Stimulated activated CD4-positive, alpha-beta T cell treated with anti-CD3 and anti-CD28 coated beads, Interleukin-12 subunit alpha, Interleukin-12 subunit beta, amount 100 ng/mL, for 24 hours (primary cell): ENCODE measurements at places on chromosomes 6 and 20.

- peak; percentile 41 for DNase-seq
Measured at GRCh38 chr6:41278699-41279405, 7.6 kb downstream of the TREM1 start.

- no peak for DNase-seq
Measured at GRCh38 chr6:5677219-5678000, 329.3 kb downstream of the NRN1 start.

DNA sequence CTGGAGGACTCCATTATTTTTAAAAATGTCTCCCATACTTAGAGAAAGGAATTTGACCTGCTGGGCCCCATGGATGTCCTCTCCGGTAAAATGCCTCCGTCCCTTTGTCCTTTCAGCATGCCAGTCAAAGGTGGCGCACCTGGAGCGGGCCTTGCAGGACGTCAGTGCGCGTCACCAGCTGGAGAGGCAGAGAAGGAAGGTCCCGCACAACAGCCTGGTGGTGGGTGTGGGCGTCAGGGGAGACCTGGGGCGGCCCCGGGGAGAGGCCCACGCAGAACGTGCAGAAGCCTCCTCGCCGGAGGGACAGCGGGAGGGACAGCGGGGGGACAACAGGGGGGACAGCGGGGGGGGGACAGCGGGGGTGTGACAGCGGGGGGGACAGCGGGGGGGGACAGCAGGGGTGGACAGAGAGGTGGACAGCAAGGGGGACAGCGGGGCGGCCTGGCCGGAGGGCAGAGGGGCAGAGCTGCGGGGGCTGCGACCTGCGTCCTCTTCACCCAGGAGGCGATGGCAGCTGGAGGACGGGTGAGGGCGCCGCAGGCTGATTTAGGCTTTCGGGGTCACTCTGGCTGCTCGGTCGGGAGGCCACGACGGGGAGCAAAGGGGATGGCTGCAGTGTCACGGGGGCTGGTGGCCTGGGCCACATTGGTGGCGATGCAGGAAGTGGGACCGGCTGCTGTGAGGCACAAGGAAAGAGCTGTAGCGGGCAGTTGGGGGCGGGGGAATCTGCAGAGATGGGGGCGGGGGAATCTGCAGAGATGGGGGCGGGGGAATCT lies 859 bp upstream of the KIF25 start:
- no peak for DNase-seq

DNA sequence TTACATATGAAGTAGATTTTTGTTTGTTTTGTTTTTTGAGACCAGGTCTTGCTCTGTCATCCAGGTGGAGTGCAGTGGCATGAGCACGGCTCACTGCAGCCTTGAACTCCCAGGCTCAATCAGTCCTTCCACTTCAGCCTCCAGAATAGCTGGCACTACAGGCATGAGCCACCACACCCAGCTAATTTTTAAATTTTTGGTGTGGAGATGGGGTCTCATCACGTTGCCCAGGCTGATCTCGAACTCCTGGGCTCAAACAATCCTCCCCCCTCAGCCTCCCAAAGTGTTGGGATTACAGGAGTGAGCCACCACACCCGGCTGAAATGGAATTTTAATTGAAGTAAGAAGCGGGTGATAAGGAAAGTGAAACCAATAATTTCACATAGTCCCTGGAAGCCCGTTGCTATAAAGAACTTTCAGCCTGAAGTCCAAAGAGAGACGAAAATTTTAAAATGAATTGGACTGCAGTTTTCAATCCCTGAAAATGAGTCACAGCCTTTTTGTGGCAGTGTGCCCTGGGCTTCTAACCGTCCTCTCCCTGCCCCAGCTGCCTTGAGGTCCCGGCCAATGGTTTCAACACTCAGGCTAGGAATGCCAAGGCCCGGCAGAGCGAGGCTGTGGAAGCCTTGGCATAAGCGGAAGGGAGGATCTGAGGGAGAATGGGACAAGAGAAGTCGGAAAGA lies 757 bp downstream of the RAET1E start:
- DNase-seq = no peak

- DNase-seq = no peak
Measured at GRCh38 chr20:58138395-58138794, 90.1 kb downstream of the ANKRD60 start.

DNA sequence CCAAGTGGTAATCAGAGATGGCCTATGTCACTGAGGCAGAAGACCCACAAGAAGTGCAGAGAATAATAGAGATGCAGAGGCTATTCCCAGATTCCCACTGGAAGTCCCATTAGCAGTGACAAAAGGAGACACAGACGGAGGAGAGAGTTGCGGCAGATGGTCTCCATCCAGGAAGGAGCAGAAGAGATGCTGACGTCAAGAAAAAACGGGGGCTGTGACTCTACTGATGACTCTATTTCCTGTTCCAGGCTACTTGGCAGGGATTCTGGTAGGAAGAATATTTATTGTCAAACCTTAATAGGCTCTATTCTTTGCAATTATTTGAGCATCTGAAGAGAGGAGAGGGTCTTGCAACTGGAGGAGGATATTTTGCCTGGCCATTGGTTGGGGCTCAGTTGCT lies 246.0 kb upstream of the ECI2 start:
- DNase-seq = no peak

- no peak for DNase-seq
Measured at GRCh38 chr20:21291026-21291425, 12.1 kb upstream of the XRN2 start.

DNA sequence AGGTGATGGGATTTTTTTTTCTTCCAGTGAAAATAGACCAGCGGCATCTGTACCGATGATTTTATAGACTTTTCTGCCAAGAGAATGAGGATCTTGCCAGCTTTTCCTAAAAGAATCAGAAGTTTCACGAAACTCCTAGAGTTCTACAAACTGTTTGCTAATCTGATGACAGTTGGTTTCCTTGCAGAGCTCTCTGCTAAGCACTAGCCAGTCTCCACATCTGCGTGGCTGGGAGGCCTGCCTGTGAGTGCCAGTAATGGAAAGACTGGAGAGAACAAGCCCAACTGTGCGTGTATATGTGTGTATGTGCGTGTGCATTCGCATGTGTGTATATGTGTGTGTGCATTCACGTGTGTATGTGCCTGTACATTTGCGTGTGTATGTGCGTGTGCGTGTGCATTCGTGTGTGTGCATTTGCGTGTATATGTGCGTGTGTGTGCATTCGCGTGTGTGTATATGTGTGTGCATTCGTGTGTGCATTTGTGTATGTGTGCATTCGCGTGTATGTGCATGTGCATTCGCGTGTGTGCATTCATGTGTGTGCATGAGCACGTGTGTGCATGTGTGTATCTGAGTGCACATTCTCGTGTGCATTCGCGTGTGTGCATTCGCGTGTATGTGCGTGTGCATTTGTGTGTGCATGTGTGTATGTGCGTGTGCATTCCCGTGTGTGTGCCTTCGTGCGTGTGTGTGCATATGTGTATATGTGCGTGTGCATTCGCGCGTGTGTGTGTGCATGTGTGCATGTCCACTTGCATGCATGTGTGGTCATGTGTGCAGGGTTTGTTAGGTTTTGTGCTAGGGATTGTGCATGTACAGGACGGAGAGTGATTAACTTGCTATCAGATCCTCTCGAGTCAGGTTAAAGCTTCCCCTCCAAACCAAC lies 379.4 kb downstream of the TAF4 start:
- DNase-seq = no peak

DNA sequence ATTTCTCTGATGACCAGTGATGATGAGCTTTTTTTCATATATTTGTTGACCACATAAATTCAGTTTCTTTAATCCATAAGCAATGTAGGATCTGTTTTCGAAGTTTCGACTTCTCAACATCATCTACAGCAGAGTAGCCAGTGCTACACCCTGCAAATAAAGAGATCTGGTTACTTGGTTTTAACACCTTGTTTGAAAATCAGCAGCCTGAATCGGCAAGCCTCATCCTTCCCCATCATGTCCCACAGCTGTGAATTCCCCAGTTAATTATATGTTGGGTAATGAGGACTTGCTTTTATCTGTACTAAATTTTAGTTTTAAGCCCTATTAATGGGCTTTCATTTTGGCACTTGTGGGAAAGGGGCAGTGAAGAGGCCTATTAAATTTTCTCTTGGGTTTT lies 80.6 kb downstream of the BMP2 start:
- no peak for DNase-seq

GRCh38 chr6:17393892-17394631 lies 667 bp downstream of the CAP2 start:
- no peak for DNase-seq

DNA sequence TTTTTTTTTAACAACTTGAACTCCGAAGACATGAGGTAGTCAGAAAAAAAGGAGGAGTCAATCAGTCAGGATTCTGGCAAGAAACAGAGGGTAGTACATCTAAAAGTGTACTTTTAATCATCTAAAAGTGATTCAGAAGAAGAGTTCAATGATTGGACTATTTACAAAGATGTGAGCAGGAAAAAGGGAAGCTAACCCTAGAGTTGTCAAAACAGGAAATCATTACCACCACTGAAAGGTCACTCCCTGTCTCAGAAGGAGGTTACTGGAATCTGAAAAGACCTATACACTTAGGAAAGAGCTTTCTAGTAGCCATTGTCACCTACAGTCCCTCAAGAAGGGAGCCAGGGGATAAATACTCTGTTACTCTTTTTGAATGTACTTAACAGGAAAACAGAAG lies 16.7 kb upstream of the LMBRD1 start:
- no peak for DNase-seq
